ENCODE measurements at places on chromosomes 11 and 22. TPM values are rescaled to one million over a fixed set of nuclear protein-coding genes. Genes with fewer than 3 reads are reported as not detected.

Gene NEFH
- total RNA-seq, result 0.66 TPM

Gene BAIAP2L2
- total RNA-seq, result 0.44 TPM

Gene CASP12
- total RNA-seq, result 0.66 TPM

Gene YWHAH
- 54.4 TPM for total RNA-seq

Gene RASL10A
- 0.38 TPM for total RNA-seq

Gene FAM181B
- total RNA-seq, result 0.19 TPM

Gene MFRP
- total RNA-seq, result not detected

Gene SPDYC
- total RNA-seq, result not detected

Gene ALDH3B2
- total RNA-seq, result not detected

Gene RBMXL2
- total RNA-seq, result not detected

Gene UPK3A
- not detected for total RNA-seq

Gene CCDC73
- total RNA-seq, result 0.17 TPM

Gene TRIM49D1
- total RNA-seq, result not detected

Gene TMEM80
- total RNA-seq, result 32.8 TPM

Gene KRTAP5-10
- total RNA-seq, result not detected

Gene ART5
- total RNA-seq, result not detected

Gene MS4A6A
- 515 TPM for total RNA-seq

Gene MRGPRX3
- not detected for total RNA-seq

Measured in subcutaneous adipose tissue (tissue), 4 donors.